Activated CD8-positive, alpha-beta memory T cell treated with anti-CD3 and anti-CD28 coated beads for 4 hours (primary cell): ENCODE measurements at places on chromosomes 7 and 10.

DNA sequence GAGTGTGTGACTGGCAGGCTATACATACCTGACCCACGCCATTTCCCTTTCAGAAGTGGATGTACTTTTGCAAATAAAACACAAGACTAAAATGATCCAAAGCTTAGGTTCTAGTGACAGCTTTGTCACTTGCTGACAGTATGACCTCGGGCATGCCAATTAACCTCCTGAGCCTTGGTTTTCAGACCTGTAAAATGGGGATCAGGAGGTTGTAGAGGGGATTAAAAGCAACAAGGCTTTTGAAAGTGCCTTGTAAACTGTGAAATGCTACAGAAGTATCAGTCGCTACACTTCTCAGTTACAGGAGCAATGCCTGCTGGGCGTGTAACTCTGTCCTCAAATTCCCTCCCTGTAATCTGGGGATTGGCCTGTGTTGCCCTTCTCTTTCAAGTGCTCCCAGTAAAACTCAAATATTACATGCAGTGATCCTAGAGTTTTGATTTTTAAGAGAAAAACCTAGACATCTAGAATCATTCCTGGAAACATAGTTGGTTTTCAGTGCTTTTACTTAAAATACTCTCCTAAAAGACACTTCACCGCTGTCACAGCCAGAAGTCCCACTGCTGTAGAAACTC, 8.8 kb upstream of the GRB10 start:
- no peak for DNase-seq

GRCh38 chr10:118108194-118109026, 61.7 kb upstream of the RAB11FIP2 start:
- no peak for DNase-seq

DNA sequence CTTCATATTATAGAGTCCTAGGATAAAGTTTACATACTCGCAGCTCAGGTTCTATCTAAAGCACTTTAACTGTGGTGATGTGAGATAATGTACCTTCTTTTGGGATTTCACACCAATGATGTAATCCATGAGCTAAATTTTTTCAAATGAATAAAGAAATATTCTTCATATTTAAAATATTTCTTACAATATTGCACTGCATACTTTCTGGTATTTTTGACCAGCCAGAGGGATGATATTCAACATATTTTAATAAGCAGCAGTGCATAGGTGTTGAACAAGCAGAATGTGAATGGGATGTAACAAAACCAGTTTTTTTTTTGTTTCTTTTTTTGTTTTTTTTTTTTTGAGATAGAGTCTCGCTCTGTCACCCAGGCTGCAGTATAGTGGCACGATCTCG, 73.2 kb upstream of the TRIM24 start:
- no peak for DNase-seq

DNA sequence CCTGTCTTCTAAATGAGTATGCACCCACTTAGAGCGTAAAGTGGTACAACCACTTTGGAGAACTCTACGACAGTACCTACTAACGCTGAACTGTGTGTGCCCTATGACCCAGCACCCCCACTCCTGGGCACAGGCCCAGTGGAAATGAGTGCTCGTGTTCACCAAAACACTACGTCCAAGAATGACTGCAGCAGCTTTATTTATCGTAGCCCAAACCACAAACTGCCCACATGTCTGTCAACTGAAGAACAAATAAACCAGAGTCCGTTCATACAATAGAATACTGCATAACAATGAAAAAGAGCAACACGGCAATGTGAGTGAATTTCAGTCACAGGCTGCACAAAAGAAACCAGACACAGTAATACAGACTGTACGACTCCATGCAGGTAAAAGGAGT, 35.4 kb downstream of the TLL2 start:
- DNase-seq, result no peak

- peak; percentile 31 for DNase-seq
These were observed 47.1 kb upstream of the SVIL start for GRCh38 chr10:29681676-29682448.

DNA sequence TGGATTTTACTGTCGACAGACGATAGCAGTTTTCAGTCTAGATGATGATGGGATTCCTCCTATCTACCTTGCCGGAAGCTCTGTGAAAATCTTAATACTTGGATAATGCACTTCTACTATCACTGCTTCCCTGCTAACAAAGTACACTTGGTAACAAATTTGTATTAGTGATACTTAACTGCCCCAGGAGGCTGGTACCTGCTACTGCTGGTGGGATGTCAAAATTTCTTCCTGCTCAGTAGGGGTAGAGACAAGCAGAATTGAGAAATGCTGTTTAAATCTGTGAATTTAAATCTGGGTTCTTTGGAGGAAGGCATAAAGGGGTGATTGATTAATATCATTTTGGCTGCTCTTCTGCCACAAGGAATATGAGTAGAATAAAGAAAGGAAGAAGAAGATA, 99.8 kb upstream of the STRIP2 start:
- no peak for DNase-seq

DNA sequence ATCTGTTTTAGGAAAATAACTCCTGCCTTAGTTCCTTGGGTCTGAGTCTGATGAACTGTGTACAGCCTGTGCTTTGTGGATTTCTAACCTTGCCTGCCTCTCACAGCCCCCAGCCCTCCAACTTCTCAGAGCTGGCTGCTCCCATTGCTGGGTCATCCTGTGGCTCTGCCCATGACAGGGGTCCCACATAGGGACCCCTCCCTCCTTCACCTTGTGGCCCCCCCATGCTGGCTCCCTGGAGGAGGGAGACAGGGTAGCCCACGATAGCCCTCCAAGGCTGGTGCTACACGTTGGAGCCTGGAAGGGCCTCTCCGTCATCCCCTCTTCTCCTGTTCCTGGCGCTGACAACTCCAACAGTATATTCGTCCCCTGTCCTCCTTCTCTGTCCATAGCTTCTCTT, 2.8 kb upstream of the DENND2A start:
- DNase-seq, result no peak

GRCh38 chr10:5071411-5072198, 22.6 kb upstream of the AKR1C3 start:
- no peak for DNase-seq

DNA sequence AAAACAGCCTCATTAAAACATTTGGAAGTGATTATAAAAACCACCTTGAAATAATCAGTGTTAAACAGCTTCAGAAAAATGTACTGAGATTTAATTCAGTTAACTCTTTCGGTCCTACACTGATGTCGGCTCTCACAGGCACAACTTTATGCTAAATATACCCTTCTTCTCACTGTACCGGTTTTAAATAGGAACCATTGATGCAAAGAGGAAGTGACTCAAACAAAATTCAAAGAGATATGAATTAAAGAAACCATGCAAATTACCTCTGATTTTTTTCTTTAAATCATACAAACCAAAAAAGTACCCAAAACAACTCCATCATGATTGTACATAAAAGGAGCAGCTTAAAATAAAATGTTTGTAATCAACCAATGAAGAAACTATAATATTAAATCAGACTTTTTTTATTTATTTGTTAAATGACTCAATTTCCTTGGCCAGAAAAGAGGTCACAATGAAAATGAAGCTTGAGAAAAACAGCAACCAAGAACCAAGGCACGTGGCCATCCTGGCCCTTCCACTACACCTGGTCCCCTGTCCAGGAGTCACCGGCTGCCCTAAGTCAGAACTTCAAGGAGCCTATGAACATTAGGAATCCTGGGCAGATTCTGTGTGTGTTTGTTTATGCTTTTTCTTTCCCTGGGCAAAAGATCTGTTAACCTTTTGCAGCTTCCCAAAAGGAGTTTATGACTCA, 73.0 kb upstream of the CABCOCO1 start:
- no peak for DNase-seq

DNA sequence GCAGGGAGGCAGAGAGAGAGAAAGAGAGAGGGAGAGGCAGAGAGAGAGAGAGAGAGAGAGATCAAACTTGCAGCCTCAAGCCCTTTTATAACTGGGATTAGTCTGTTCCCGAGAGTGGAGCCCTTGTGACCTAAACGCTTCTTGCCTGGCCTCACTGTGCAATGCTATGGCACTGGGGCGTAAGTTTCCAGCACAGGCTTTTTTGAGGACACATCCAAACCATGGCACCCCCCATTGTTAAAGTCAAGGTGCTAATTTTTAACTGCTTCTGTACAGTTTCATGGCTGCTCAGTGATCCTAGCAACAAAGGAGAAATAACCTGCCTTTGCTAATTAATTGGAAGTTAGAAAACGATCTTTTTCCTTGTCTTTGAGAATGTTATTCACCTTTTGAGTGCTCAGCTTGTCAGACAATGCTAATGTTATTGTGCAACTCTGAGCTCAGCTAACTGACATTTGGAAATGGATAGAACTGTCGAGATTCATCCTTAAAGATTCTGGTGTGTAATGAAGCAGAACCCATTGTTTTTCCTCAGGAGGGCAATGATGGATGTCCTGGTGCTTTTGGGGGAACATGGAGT, 268.4 kb downstream of the GLRX3 start:
- no peak for DNase-seq

DNA sequence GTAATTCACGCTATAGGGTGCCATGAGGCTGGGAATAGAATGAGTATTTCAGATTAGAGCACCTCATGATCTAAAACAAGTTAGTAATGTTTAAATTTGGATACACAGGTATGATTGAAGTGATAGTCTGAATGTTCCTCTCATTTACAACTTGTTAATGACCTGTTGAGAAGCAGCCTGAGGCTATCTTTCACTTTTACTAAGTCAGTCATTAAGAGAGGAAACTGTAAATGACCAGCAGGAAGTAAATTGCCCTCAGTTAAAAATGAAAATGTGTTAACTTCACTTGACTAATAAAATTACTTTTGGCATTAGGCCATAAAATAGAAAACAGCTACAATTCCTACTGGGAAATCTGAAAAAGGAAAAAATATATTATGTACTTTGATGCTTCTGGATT, 1042.0 kb downstream of the DNAJB9 start:
- DNase-seq, result no peak

GRCh38 chr7:157430721-157431120, 93.9 kb downstream of the DNAJB6 start:
- DNase-seq, result no peak

GRCh38 chr10:129690248-129691070, 223.4 kb downstream of the MGMT start:
- no peak for DNase-seq

- no peak for DNase-seq
These were observed 11.2 kb upstream of the CXCL12 start for GRCh38 chr10:44395902-44396670.

DNA sequence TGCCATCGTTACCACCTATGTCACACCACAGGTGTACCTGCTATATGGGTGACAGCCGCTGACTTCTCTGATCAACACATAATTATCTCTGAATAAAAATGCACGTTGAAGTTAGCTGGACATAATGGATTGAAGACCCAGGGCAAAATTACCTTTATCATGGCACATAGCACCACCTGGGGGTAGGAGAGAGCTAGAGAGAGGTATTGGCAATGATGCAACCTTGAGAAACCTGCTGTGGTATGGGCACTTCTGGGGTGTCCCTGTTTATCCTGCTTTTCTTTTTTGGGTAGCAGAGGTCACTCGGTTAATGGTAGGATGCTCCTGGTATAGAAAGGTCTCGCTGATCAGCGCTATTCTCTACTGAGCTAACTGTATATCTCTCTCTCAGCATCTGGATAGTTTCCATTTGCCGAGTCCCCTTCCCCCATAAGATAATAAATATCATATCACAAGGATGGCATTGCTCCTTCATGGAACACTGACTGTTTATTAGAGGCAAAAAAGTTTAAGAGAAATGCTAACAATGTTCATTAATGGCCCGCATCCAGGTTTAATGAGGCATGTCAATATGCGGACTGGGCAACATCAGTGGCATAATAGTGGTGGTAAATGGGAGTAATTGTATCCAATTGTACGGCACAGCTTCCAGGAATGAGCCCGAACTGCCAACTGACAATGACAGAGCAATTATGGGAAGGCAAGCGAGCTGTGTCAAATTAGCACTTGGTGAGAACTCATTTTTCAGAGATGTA, 323.1 kb downstream of the TFEC start:
- DNase-seq, result no peak

DNA sequence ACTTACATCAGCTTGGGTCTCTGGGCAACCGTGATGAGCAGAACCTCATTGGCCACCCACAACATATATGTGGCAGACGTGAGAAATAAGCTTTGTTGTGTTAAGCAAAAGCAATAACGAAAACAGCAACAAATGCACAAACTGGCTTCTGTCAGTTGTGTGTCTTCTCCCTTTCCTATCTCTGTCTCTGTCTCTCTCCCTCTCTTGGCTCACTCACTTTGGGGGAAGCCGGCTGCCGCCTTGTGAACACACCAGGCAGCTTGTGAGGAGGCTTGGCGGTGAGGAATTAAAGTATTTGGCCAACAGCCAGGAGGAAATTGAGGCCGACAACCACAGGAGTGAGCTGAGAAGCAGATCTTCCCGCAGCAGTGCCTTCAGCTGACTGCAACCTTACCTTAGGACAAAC, 21.9 kb upstream of the CDCA7L start:
- DNase-seq, result no peak

- DNase-seq, result no peak
These were observed 12.1 kb downstream of the BRAT1 start for GRCh38 chr7:2542916-2543871.

DNA sequence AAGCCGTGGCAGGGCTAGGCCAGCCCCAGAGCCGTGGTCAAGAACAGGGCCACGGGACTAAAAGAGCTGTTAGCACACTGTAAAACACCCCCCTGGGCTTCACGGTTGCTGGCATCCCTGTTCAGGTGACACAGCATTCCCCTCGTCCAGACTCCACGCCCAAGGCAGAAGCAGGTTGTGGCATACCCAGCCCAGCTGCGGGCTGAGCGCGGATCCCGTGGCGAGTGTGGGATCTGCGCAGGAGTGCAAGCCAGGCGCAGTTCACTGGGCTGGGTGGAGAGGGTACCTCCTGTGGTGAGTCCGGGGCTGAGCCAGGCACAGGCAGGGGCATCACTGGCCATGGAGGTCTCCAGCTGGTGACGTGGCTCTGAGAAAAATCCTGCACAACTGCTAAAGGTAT, 199.1 kb downstream of the FZD1 start:
- no peak for DNase-seq

GRCh38 chr7:372932-373791, 83.2 kb downstream of the FOXL3 start:
- DNase-seq, result no peak

GRCh38 chr7:100894860-100895700, 608 bp downstream of the ACHE start:
- DNase-seq, result no peak

- DNase-seq, result no peak
These were observed 554.4 kb upstream of the SORCS1 start for GRCh38 chr10:107718864-107719263.

DNA sequence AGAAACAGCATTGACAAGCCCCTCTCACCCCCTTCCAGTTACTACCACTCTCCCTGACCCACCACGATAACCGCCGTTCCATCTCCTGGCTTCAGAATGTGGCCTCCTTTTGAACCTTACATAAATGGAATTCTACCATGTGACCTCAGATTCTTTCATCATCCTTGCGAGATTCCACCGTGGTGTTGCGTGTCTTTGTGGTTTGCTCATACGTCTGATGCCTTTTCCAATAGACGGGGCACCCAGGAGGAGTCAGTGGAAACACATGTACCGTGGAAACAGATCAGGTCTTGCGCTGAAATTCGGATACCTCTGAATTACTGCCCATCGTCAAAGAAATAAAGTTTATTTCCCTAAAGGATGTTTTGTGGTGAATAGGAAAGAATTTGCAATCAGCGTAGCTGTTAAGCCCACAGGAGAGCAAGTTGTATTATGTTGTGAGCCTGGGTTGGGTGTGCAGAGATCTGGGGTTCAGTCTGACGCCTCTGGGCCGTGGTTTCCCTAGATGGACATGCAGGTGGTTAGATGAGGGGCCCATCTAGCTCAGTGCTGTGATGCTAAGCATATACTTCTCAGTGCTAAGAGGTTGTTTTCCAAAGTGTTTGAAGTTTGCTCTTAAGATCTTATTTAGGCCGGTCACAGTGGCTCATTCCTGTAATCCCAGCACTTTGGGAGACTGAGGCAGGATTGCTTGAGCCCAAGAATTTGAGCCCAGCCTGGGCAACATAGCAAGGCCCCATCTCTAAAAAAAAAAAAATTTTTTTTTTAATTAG, 29.1 kb downstream of the GTF2IRD1 start:
- DNase-seq, result no peak
